Stimulated activated CD8-positive, alpha-beta memory T cell treated with anti-CD3 and anti-CD28 coated beads, Interleukin-2, amount 100 ng/mL, for 48 hours (primary cell): ENCODE measurements at places on chromosomes 1 and 21.

- no peak for DNase-seq
Observed at GRCh38 chr1:226576601-226577000, 28.0 kb downstream of the STUM start.

- DNase-seq: no peak
Observed at GRCh38 chr1:108817016-108817415, 39.9 kb downstream of the AKNAD1 start.

GRCh38 chr1:47635597-47635996 lies 197.8 kb downstream of the FOXD2 start:
- DNase-seq: no peak

- DNase-seq: no peak
Observed at GRCh38 chr1:154758346-154758745, 111.7 kb downstream of the KCNN3 start.

DNA sequence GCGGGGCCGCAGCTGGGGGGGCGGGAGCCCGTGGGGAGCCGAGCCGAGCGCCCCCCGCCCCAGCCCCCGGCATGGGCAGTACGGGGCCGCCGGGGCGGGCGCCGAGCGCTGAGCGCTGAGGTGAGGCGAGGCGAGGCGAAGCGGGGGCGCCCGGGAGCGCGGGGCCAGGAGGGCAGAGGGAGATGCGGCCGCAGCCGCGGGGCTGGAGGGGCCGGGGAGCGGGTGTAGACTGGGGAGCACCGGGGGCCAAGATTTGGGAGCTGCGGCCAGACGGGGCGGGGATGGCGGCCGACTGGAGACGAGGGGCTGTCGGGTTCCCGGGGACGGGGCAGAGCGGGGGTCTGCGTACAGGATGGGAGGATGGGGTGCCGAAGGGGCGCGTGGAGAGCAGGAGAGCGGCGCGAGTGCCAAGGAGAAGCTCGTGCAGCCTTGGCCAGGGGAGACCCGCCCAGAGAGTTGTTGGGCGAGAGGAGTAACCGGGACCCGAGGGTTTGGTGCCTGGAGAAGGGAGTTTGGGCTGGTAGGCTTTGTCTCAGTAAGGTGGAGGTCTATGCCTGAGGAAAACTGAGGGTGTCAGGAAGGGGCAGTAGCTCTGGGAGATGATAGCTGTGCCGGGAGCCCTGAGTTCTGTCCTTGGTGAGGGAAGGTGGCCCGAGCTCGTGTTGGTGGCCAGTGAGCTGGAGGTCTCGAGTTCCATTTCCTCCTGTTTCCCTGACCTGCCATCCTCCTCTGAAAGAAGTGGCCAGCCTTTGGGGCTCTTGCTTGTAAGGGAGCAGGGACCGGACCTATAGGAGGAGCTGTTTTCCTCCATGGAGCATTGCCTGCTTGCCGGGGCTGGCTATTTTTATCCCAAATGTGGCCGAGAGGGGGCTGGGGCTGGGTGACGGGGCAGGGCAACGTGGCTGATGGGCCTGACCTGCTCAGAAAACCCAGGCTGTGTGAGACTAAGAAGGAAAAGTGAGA lies 539 bp downstream of the ATP8B2 start:
- no peak for DNase-seq

GRCh38 chr1:36740446-36740845 lies 257.7 kb upstream of the CSF3R start:
- no peak for DNase-seq

GRCh38 chr1:224773646-224774045 lies 155.8 kb upstream of the DNAH14 start:
- DNase-seq: no peak

- no peak for DNase-seq
Observed at GRCh38 chr1:164805399-164805798, 246.4 kb downstream of the PBX1 start.

DNA sequence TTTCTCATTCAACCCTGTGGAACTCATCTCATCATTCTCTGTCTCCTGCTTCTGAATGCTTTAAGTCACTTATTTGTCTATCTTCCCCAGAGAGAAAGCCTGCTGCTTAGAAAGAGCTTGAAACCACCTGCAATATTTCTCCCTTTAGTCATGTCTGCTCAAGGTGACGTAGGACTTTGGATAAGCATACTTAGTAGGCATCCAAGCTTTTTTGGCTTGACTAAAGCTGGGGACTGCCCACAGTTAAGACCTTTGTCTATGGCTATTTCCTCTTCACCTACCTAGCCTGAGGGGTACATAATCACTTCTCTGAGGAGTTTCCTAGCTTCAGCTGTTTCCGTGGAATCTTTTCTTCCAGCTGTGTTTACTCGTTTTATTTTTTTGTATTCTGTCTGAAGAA lies 665.8 kb upstream of the CAMK1G start:
- DNase-seq: no peak

GRCh38 chr1:88302843-88303486 lies 381.1 kb upstream of the PKN2 start:
- no peak for DNase-seq

GRCh38 chr1:84698151-84699110 lies 8.2 kb upstream of the SSX2IP start:
- DNase-seq: no peak

DNA sequence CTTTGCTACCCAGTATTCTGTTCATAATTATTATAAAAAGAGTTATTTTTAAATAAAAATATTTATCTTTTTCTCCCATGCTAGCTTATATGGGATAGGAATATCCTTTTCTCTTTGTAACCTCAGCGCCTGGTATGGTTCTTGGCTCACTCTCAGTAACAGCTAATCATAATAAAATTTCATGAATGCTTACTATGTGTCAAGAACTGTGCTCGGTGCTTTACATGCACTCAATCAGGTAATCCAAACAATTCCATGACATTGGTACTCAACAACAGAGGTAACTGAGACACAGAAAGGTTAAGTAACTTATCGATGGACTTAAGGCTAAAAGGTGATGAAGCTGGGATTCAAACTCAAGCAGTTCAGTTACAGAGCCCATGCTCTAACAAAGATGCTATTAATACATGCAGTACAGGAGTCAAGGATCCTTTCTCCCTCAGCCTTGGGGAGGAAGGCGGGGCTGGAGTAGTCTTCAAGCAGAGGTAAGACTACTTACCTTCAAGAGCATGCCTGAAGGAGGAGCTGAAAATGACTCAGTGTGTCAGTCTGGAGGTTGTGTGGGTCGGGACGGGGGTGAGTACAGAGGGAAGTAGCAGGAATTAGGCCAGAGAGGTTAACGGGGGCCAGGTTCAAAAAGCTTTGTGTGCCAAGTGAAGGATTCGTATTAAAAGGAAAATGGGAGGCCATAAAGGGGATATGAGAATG lies 73.4 kb downstream of the PLPPR5 start:
- DNase-seq: no peak

GRCh38 chr1:48671578-48671977 lies 105.1 kb downstream of the BEND5 start:
- DNase-seq: no peak

DNA sequence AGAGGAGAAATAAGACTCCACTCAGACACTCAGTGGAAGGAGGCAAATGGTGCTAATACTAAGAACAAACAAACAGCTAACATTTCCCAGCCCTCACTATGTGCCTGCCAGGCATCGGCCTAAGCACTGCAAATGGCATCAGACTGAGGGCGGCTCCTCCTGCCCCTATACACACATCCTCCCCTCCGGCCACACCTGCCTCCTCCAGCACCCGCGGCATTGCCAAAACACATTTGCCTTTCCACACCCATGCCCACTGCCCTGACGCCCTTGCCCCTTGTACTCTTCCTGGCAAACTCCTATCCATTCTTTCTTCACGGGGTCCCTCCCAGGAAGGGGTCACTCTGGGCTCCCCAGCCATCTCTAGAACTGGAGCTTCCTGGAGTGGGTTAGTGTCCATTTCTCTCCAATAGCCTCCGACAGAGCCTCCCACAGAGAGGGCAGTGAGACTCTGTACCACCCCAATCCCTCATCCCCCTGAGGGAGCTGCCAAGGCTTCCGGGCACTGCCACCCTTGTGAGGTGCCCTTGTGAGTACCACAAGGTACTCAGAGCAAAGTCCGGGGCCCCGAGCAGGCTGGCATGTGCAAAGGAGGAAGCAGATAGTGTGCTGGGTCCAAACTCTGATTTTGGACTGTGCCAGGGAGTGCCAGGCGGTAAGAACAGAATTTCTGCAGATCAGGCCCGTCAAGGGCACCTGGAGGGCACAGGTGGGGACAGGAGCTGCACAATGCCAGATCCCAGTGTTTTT lies 959 bp downstream of the AKR7A3 start:
- DNase-seq: no peak

DNA sequence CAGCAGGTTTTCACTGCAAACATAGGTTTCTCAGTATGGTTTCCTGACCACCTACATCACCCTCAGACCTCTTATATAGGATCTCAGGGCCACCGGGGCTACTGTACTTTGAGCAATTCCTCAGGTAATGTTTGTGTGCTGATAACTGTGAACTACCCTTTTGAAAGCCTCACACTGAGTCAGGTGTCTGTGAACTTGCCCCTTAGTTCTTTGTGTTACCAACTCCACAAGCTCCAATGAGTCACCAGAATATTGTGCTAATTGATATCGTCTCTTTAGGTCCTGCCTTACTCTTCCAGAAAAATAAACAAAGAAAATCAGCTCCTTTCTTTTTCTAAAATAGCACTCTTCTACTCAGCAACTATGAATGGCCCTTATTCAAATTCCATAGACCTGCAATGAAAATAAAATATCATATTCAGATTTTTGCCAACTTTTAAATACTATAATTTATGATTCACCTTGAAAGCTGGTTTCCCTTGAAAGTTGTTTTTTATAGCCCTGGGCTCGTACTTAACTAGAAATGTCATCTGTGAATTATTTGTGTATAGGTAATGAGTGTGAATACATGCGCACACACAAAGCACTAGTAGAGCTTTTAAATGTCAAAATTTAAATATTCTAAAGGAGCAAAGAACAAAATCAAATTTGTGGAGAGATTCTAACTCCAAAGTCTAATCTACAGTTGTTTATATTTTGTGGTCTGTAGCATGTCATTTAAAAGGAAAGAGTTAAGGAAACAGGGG lies 88.1 kb upstream of the WARS2 start:
- no peak for DNase-seq

DNA sequence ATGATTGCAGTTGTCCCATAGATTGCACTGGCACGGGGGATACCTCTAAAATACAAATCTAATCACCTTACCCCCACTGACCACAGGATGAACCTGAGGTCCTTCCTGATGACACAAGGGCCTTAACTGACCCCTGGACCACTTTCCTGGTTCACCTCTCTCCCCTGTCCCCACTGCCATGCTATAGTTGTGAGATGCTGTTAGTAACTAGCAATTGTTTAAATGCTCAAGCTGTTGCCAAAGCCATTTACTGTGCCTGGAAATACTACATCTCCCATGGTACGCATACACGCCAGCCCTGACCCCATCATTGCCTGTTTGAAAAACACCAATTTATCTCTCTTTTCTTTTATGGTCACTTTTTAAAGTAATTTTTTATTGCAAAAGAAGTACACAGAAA lies 29.1 kb upstream of the RGS8 start:
- no peak for DNase-seq

- no peak for DNase-seq
Observed at GRCh38 chr1:54156201-54156600, 3.4 kb upstream of the CDCP2 start.

- DNase-seq: no peak
Observed at GRCh38 chr1:206559672-206559995, 52.3 kb downstream of the RASSF5 start.

DNA sequence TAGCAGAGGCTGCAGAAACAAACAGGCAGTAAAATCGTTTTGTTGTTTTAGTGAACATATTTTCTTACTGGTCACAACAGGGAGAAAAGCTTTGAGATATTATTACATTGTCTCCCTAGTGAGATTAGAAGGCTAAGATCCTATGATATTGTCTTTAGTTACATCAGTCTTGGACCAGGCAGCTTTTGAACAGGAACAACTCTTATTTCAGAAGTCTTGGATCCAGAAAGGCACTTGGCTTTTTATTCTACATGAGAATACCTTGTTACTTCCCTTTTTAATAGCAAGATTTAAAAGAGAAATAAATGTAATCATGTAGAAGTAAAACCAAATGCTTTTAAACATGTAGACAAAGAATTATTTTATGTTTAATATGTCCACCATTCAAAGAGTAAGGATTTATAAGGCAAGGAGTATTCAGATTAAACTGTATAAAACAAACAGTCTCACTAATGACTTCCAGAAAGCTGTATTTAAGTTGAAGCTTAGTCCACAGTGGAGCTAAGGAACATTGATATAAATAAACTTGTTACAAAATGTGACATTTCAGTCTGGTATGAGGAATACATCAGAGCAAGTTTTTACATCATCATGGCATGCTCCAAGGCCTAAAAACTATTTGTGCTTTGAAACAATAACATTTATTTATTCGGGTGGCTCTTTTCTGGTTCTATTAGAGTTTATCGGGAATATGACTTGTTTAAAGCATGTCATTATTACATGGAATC lies 72.2 kb downstream of the PHTF1 start:
- DNase-seq: no peak

DNA sequence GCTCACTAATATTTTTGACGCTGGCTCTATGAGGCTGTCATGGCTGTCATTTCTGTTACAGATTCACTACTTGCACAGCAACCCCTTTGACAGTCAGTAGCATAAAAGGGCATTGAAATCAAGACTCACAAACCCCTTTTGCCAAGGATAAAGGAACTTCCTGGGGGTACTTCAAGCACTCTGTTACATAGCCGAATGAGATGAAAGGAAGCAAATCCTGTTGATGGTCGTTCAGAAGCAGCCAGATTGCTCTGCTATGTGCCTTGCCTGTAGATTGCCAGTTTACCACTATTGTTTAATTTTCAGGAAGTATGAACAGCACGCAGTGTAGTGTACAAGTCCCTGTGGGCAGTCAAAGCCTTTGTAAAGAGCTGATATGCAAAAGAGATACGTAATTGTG lies 296.2 kb downstream of the LRRIQ3 start:
- DNase-seq: no peak

GRCh38 chr1:34070201-34070836 lies 94.7 kb downstream of the CSMD2 start:
- no peak for DNase-seq

GRCh38 chr1:195590649-195591048 lies 1017.6 kb downstream of the KCNT2 start:
- DNase-seq: no peak

GRCh38 chr1:201214461-201214860 lies 23.8 kb downstream of the IGFN1 start:
- DNase-seq: no peak

DNA sequence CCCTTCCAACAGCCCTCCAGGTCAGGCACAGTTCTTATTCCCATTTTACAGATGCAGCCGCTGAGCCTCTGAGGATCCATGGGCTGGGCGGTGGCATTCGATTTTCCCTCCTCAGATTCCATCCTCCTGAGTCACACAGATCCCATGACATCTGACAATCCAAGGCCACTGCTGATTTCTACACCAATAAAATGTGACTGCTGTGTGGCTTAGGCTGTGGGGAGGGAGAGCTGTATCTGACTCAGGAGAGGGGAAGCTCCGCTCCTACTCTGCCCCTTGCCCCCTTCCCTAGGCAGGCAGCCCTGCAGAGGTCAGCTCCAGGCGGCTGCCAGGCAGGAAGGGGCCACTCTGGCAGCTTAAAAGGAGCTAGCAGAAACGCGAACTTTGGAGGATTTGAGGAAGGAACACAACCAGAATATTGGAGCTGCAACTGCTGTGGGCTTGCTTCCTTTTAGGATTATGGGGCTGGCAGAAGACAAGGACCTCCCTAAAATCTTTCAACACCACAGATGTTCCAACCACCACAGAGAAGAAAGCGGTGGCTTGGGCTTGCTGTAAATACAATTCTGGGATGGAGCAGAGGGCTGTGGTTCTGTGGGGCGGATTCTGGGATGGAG lies 50.0 kb downstream of the MRPL37 start:
- DNase-seq: no peak
